ENCODE measurements at places on chromosomes 5 and 9. TPM values are rescaled to one million over a fixed set of nuclear protein-coding genes. Genes with fewer than 3 reads are reported as not detected.

DNA sequence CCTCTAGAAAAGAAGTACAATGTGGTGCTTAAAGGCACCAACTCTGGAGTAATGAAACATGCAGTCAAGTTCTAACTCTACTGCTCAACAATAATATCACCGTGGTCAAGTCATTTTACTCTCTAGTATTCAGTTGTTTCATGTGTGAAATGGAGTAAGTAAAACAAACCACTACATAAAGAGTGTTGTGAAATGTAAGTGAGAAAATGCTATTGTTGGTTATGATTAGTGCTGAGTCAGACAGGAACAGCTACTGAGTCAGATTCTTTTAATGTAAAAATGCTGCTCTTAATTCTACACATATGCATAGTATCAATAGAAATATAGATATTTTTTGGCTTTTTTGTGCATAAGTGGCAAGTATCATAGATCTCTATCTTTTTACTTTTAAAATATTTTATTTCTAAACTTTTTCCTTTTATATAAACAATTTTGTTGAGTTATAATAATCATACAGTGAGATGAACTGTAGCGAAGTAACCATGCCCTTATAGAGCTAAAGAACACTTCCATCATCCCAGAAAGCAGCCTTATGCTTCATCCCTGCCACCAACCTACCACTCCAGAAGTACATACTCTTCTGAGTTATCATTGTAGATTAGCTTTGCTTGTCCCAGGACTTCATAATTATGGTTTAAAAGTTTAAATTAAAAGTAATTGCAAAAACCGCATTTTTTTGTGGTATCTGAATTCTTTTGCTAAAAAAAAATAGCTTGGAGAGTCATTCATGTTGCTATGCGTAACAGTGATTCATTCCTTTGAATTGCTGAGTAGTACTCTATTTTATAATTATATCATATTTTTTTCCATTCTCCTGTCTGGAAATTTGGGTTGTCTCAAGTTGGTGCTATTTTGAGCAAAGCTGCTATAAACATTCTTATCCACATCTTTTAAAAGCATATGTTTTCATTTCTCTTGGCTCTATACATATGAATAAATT, 548.2 kb upstream of the CLINT1 start:
- DNase-seq: no peak

DNA sequence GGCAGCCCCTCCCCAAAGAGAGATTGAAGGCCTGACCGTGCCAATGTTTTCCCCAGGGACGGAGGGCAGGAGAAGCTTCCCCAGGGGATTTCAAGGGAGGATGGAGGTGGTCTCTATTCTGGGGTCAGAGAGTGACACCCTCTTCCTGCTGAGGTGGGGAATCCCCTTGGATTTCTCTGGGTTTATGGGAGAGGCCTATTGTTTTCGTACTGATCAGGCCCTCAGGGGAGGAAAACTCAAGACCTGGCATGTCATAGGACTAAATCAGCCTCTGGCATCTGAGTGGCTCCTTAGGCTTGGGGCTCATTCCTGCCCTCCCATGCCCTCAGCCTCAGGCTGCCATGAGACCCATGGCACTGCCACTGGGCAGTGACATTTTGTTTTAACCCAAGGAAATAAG, 44.6 kb downstream of the IRF1 start:
- no peak for DNase-seq

GRCh38 chr9:110124439-110124838, 83.5 kb downstream of the C9orf152 start:
- no peak for DNase-seq

GRCh38 chr9:116451500-116452115, 235.5 kb upstream of the TRIM32 start:
- no peak for DNase-seq

The SPINK7 gene
- 0.18 TPM for polyA plus RNA-seq

The ARID3C gene
- 0.13 TPM for polyA plus RNA-seq

The SLC46A2 gene
- polyA plus RNA-seq: 0.33 TPM

The NDUFS4 gene
- 115 TPM for polyA plus RNA-seq

Data from right lung (tissue), 10 donors.